Pancreas (tissue), 10 donors: ENCODE measurements at places on chromosomes 4 and X. TPM values are rescaled to one million over a fixed set of nuclear protein-coding genes. Genes with fewer than 3 reads are reported as not detected.

The IL2 gene
- polyA plus RNA-seq, result not detected

The FAM9B gene
- polyA plus RNA-seq, result not detected

The RPA4 gene
- 0.42 TPM for polyA plus RNA-seq

The CXXC4 gene
- 1.9 TPM for polyA plus RNA-seq

The MAGED4 gene
- 19.0 TPM for polyA plus RNA-seq

The HMGB3 gene
- polyA plus RNA-seq, result 9.5 TPM

The AIFM1 gene
- polyA plus RNA-seq, result 12.5 TPM

The SAGE1 gene
- not detected for polyA plus RNA-seq
